Activated naive CD8-positive, alpha-beta T cell treated with anti-CD3 and anti-CD28 coated beads for 36 hours (primary cell): ENCODE measurements at places on chromosomes 13 and 19.

GRCh38 chr13:41199526-41199925, 5.2 kb upstream of the KBTBD7 start:
- no peak for DNase-seq

- no peak for DNase-seq
These were observed 14.7 kb downstream of the KLK1 start for GRCh38 chr19:50808856-50809255.

GRCh38 chr19:34391813-34392212, 12.4 kb upstream of the PDCD2L start:
- no peak for DNase-seq

DNA sequence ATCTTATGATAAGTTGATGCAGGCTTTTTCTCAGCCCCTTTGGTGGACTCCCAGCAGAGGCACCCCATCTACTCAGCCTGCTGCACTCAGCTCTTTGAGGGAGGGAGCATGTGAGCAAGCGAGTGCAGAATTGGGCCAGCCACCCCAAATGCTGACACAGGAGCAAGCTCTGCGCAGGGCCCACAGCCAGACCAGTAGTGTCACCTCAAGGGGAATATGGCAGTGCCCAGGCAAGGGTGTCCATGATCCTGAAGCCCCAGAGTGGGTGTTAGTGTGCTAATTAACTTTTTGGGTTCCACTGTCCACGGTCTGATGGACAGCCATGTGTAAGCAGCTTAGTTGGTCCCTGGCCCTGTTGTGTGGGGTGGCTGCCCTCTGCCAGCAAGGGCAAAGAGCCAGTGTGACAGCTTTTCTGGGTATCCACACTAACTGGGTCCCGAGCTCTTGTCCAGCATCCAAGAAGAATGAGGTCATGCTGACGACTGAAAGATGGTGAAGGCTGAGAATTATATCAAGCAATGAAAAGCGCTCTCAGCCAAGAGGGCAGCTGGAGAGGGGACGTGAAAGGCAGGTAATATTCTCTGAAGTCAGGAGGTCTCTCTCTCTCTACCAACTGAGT, 898.3 kb upstream of the PCDH9 start:
- no peak for DNase-seq

GRCh38 chr13:113489171-113489548, 1.4 kb downstream of the DCUN1D2 start:
- DNase-seq = no peak

- no peak for DNase-seq
These were observed 10.8 kb downstream of the NFKBID start for GRCh38 chr19:35889370-35890112.

DNA sequence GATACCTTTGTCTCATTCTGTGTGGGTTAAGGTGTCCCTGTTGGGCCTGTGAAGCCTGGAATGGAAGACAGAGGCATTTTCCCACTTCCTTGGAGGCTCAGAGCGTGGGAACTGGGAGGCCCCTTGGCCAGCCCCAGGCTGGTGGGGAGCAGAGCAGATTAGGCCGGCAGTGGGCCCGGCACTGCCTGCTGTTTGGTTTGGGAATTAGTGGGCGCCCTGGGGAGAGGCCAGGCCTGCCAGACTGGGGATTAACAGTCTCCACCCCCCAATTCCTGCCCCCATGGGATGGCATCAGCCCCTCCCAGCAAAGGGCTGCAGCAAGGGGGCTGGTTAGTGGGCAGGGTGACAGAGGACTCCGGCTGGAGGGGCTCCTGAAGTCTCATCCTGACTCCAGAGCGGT, 3.1 kb upstream of the BEST2 start:
- DNase-seq = no peak

- no peak for DNase-seq
These were observed 229.0 kb upstream of the IPO5 start for GRCh38 chr13:97724450-97724849.

DNA sequence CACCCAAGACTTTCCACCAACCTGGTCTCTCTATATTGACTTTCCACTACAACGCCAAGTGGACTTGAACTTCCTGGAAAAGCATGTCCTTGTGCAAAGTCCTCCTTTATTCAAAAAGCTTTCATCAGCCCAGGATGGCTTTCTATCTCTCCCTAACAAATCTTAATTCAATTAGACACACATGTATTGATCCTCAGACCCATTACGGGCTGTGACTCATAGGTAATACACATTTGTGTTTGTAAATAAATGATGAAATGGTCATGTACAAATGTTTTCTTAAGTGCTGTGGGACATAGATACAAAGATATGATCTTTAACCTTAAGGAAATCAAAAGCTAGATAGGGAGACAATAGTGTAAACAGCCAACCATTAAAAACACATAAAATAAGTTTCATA, 1189.7 kb downstream of the EFNB2 start:
- DNase-seq = no peak

DNA sequence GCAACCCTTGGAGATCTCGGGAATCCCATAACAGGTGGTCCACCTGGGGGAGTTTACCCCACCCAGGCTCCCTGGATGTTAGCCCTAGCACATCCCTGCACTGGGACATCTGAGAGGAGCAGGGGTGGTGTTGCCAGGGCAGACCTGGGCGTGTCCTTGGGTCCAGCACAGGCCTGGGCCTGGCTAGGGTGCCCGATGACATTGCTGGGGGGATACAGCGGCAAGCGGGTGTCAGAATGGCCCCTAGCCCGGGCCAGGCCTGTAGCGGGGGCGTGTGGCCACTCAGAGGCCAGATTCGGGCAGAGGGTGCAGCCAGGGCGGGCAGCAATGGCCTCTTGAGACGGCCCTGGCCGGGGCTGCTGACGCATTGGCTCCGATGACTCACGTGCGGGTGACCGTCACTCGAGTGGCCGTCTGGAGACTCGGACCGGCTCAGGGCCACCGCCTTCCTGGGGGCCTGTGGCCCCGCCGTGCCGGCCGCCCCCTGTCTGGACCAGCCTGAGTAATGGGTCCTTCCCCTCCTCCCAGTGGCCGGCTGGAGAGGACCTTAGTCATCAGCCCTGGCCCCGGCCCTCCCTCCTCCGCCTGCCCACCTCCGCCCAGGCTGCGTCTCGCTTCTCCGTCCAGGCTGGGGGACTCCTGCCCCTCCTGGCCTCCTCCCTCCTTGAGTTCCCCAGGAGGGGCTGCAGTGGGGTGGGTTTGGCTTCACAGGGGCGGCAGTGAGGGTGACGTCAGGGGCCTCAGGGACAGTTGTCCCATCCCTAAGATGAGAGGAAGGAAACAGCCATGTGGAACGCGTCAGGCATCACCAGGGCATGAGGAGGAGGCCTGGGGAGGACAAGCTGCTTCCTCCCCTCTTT, 23.2 kb upstream of the CRTC1 start:
- DNase-seq = no peak

GRCh38 chr19:40689339-40690049, 957 bp downstream of the NUMBL start:
- peak; percentile 40 for DNase-seq

DNA sequence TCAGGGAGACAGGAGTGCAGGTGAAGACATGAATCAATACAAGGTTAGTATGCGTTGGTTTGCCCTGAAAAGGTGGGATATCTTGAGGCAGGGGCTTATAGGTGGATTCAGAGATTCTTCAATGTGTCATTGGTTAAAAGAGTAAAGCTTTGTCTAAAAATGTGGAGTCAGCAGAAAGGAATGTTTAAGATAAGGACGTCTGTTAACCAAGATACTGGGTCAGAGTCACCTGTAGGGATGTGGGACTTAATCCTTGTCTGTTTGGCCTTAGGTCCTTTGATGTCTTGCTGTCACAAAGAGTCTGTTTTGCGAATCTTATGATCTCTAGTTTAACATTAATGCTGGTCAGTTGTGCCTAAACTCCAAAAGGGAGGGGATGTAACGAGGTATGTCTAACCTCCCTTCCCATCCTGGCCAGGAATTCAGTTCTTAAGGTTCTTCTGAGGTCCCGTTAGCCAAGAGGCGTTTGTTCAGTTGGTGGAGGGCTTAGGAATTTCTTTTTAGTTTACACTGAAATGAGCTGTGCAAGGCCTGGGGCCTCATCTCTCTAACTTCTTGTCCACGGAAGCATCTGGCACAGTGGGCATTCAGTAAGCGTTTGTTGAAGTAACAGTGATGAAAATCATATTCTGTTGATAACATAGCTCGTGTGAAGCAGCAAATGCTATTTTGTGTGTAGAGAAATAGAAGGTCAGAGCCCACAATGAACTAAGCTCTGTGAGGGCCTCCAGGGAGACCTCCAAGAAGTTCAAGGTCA, 96.2 kb upstream of the RNF113B start:
- no peak for DNase-seq

DNA sequence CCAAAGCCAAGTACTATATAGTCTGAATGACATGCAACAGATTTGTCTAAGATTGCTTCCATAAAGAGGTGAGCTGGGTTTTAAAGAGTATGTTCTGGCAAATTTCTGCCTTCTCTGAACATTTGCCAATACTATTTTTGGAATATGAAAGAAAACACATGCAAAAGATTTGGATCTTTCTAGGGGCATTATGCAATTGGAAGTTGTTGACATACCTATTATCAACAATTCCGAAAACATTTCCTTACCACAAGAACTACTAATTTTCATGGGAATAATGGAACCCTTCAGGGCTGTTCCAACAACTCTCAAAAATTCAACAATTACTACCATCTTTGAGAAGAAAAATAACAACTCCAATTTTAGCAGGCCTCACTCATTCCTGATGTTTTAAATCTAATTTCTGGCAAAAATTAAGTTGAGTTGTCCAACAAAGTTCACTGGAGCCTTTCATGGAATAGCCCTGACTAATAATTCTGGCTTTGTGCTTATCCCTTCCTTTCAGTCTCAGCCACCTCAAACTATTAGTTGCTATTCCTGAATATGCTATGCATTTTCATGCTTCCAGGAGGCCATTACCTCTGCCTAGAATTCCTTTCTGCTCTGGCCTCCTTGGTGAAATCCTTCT, 250.0 kb downstream of the RGCC start:
- DNase-seq = no peak

GRCh38 chr13:113566227-113566561, 18.4 kb upstream of the TFDP1 start:
- DNase-seq = no peak

- no peak for DNase-seq
These were observed at the start of gene DIRAS1 for GRCh38 chr19:2720777-2721569. DIRAS1 (minus strand) TSS chr19:2721372; CDS start chr19:2717806, 3,566 bp downstream.

- DNase-seq = no peak
These were observed 2.4 kb upstream of the CHERP start for GRCh38 chr19:16544473-16545231.

- no peak for DNase-seq
These were observed 1773.8 kb downstream of the PCDH9 start for GRCh38 chr13:65456150-65456912.

DNA sequence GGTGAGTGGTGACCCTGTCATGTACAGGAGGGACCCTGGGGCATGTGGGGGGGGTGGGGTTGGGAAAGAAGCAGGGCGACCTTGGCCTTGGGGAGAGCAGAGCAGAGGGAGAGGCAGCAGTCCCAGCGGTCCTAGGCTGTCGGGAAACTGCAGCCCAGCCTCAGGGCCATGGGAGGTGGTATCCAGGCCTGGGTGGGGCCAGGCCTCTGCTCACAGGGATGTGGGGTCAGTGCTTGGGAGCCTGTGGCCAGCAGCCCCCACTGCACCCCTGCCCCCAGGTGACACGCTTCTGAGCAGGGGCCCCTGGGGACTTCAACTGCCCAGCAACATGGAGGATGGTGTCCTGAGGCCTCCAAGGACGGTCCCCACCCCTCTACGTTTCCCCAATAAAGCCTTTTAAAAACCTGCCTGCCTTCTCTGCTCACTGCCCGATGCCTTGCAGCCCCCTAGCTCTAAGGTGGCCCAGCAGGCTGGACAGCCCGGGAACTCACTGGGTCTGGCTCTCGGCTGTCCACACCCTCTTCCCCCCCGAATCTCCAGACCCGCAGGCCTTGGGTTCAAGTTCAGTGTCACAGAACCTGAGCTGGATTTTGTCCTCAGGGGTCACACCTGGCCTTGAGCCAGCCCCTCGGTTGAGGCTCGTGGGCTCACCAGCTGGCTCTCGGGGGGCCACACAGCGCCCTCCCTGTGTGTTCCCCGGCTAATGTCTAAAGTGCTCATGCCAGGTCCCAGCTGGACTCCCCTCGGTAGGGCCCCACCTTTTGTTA, 6.9 kb downstream of the PNKP start:
- no peak for DNase-seq

GRCh38 chr13:46229251-46229650, 17.5 kb downstream of the LRRC63 start:
- DNase-seq = no peak

DNA sequence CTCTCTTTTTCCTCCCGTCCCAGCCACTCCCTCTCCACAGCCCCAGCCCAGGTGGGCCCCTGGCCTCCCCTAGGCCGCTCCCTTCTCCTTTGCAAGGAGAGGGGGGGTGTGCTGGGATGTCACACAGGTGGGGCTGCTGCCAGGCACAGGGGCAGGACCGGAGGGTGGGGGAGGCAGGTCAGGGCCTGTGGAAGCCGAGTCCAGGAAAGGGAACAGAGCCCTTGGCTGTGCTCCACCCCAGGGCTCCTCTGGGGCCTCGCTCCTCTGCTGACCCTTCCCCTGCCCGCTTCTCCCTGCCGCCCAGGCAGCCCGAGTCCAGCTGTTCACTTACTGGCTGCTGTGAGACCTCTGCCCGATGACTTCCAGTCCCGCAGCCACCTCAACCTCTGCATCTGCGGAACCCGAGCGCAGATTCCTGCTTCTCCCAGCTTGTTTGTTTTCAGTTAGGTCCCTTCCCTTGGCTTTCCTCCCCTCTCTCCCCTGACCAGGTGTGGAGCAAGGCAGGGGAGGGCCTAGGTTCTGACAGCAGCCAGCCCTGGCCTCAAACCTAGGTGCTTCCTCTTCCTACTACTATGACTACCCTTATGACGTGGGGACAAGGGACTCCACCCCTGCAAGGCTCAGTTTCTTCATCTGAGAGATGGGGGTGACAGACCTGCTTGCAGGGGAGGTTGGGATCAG, 850 bp upstream of the KLK11 start:
- no peak for DNase-seq

- DNase-seq = no peak
These were observed 28.2 kb downstream of the HPN start for GRCh38 chr19:35069696-35070095.

- DNase-seq = no peak
These were observed 2.9 kb upstream of the GPR18 start for GRCh38 chr13:99261059-99261458.

DNA sequence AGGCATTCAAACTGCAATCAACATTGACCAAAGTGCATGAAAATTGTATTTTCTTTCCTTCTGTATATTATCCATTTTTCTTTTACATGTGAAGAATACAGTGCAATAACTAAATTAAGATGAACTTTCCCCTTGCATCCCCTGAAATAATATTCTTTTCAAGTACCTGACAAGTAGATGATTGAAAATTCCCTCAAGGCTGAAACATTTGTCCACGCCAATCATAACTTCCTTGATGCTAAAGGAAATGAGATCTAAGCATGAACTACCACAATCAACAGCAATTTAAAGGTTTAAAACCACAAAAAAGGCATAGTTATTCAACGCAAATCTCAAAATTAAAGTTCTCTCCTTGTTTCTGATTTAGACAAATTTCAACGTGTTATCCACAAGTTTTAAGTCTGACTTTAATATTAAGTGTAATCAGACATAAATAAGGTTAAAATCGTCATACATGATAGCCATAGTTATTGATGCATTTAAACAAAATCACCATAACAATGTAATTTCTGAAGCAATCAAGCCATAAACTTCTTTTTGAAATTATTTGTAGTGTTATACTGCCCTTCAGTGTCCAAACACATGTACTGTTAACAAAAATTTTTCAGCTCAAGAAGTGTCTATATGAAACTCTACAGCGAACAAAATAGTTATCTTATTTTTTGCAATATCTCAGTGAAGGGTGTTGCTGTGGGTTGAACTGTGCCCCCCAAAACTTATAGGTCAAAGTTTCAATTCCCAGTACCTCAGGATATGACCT, 169.5 kb downstream of the DCLK1 start:
- DNase-seq = no peak
